ENCODE measurements at places on chromosomes 5 and 9. TPM values are rescaled to one million over a fixed set of nuclear protein-coding genes. Genes with fewer than 3 reads are reported as not detected.

CBY3 gene
- 0.26 TPM for total RNA-seq

REEP2 gene
- total RNA-seq: 4.2 TPM

PPIC gene
- total RNA-seq: 41.3 TPM

SH2D3C gene
- total RNA-seq: 58.3 TPM

Measured in pulmonary artery endothelial cell (primary cell).